ENCODE measurements at places on chromosomes 7 and 10.

DNA sequence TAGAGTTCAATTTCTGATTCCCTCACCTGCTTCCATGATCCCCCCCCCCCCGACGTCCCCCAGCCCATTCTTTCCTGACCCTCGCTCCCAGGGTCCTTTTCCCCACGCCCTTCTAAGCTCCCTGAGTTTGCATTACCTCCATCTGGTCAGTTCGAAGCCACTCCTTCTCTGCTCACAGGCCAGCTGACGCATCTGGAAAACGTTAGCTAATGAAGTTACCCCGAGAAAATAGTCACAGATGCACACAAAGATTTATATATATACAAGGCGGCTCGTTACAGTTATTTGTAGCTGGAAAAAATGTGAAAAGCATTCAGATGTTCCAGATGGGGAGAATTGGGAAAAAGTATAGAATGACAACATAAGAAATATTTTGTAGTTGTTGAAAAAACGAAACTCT, 630.0 kb upstream of the FOXK1 start:
- no peak for DNase-seq

- DNase-seq: no peak
Observed at GRCh38 chr10:128083191-128083895, 42.9 kb downstream of the MKI67 start.

GRCh38 chr7:86262781-86263180, 380.9 kb upstream of the GRM3 start:
- no peak for DNase-seq

GRCh38 chr10:76209135-76209534, 777.7 kb downstream of the LRMDA start:
- DNase-seq: no peak

DNA sequence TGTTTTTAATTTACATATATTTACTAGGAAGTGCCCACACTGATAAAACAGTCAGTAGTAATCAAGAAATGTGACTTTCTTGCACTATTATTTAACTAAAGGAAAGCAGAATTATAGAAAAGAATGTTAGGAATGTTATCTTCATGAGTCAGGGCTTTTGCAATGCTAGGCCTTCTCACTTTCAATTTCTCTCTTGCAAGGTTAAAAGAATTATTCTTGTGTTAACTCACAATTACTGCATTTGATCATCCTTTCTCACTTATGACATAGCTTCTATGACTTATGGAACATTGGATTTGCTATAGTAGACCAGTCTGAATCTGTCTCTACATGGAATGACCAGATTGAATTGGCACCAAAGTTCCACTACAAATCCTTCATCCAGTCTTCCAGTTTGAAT, 192.4 kb downstream of the SDK1 start:
- peak; percentile 44 for DNase-seq

- DNase-seq: no peak
Observed at GRCh38 chr10:60942788-60943315, 1.1 kb downstream of the RHOBTB1 start.

GRCh38 chr10:55160655-55161283, 359.7 kb upstream of the PCDH15 start:
- DNase-seq: no peak

GRCh38 chr7:151083071-151083823, at the start of gene TMUB1:
TMUB1 (minus strand) TSS chr7:151083493; CDS start chr7:151082563, 930 bp downstream.
- peak; percentile 52 for DNase-seq

- DNase-seq: no peak
Observed at GRCh38 chr10:59971915-59972314, 65.6 kb upstream of the CCDC6 start.

- DNase-seq: no peak
Observed at GRCh38 chr7:92815412-92815811, 21.0 kb downstream of the CDK6 start.

GRCh38 chr10:4543938-4544533, 282.0 kb upstream of the AKR1E2 start:
- DNase-seq: no peak

GRCh38 chr7:35380739-35381224, 126.9 kb upstream of the TBX20 start:
- DNase-seq: no peak

- no peak for DNase-seq
Observed at GRCh38 chr10:43816351-43817321, 168.0 kb upstream of the ZNF32 start.

DNA sequence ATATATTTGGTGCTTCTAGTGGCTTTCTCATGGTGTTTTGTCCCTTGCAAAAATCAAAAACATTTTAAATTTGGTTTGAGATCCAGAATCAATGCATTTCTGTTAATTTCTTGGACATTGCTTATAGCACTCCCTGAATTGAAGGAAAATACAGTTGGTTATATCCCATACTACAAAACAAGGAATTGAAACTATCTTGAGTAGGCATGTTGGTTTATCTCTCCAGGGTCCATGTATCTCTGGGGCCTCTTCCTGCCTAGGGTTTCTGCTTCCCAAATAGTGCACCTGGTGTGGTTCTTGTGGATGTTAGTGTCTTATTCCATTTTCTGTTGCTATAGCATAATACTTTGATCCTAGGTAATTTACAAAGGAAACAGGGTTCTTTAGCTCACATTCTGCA, 212.4 kb downstream of the CAMK1D start:
- no peak for DNase-seq

DNA sequence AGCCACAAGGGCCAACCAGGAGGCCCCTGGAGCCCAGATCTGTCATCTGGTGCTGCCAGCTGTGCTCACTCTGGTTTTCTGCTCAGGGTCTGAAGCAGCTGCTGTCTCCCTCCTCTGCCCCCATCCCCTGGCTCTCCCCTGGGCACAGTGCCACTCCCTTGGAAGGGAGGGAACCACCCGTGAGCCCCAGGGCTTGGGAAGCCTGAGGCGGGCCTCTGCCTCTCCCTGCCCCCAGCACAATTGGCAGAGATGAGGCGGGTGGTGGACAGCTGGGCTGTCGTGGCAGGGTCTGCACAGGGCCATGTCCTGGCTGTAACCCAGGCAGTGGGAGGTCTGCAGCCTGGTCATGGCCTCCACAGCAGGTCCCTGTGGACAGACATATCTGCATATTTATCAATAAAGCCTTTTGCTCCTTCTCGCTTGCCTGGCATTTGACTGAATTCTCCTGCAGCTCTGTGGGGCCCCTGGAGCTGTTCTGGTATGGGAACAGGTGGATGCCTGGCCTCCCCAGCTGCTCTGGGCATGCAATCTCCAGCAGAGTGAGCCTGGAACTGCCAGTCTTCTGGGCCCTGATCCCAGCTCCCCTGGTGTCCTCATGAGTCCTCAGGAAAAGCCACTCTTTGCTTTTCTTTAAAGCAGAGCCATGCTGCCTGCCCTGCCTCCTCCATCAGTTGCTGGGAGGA, 1.6 kb upstream of the ANKRD2 start:
- no peak for DNase-seq

- DNase-seq: no peak
Observed at GRCh38 chr10:13758312-13758711, 171.5 kb downstream of the PRPF18 start.

DNA sequence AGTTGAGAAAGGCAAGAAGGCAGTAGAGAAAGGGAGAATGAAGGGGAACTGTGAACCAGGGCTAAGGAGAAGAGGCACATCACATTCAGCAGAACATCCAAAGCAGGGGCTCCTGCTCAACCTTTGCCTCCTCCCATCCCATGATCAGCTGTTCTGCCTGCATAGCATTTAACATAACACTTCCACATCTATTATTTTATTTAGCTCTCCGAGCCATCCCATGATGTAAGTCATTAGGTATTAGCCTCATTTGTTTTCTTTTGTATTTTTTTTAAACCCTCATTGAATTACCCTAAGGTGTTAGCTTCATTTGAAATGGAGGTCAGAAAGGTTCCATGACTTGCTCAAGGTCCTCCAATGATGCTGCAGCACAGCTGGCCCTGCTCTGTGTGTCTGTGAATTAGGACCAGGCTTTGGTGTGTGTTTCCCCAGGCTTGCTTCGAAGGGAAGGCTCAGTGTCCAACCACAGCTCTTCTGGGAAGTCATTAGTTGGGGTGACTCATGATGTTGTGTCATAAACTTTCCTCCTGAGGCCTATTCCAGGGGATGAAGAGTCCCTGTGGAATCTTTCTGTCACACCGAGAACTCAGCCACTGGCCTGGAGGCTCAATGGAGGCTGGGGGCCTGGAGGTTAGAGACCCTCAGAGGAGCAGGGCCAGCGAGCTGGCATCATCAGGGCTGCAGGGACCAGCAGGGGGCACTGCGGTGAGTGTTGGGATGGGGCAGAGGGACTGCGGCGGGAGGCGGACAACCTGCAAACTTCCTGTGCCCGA, 16.5 kb downstream of the NPFFR1 start:
- DNase-seq: peak; percentile 80

DNA sequence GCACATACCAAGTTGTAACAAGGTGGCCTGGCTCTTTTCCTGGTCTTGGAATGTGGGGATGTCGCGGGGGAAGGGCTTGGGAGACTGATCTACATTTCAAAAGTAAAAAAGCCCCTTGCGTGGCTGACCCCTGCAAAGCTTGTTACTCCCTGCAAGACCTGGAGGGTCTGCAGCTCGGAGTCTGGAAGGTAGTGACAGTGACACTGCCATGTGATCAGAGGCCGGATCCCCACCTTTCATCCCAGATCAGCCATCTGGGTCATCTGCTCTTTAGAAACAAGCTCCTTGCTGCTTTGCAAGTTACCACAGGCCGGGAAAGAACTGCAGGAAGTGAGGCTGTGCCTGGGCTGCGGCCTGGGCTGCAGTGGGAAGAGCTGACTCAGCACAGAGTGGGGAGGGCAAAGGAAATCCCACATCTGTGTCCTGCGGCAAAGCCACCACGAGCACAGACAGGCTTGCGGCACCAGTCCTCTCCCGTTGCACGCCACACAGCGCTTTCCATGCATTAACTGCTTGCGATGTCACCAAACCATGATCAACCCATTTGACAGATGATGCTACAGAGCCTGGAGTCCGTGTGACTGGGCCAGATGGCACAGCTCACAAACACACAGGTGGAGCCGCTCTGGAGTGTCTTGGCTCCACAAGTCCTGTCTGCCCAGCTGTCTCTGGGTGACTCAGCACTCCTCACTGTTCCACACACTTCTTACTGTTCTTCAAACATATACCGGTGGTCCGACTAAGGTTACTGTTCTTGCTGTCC, 97.7 kb downstream of the SH3PXD2A start:
- no peak for DNase-seq

GRCh38 chr10:74839708-74840107, 13.3 kb downstream of the KAT6B start:
- DNase-seq: no peak

GRCh38 chr7:2201128-2201527, 31.6 kb downstream of the MAD1L1 start:
- DNase-seq: no peak

DNA sequence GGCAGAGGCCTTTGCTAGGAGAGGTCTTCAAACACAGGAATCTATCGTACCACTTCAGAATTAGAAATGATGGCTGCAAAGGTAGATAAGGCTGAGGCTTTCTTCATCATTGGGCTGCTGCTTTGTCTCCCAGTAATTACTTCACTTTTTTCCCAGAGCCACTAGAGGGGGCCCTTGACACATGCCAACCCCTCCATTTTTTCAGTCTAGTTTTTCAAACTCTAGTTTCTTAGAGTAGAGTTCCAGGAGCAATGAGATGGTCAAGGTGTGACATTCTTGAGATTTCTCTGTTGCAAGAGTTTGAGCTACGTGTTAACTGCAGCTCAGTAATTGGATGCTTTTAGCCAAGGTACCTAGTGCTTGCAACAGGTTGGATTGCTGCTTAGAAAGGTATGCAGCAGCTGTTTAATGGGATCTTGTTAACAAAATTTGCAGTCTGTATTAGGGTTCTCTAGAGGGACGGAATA, 33.8 kb upstream of the RBM20 start:
- DNase-seq: no peak

GRCh38 chr7:8931906-8932646, 498.7 kb downstream of the NXPH1 start:
- DNase-seq: no peak

DNA sequence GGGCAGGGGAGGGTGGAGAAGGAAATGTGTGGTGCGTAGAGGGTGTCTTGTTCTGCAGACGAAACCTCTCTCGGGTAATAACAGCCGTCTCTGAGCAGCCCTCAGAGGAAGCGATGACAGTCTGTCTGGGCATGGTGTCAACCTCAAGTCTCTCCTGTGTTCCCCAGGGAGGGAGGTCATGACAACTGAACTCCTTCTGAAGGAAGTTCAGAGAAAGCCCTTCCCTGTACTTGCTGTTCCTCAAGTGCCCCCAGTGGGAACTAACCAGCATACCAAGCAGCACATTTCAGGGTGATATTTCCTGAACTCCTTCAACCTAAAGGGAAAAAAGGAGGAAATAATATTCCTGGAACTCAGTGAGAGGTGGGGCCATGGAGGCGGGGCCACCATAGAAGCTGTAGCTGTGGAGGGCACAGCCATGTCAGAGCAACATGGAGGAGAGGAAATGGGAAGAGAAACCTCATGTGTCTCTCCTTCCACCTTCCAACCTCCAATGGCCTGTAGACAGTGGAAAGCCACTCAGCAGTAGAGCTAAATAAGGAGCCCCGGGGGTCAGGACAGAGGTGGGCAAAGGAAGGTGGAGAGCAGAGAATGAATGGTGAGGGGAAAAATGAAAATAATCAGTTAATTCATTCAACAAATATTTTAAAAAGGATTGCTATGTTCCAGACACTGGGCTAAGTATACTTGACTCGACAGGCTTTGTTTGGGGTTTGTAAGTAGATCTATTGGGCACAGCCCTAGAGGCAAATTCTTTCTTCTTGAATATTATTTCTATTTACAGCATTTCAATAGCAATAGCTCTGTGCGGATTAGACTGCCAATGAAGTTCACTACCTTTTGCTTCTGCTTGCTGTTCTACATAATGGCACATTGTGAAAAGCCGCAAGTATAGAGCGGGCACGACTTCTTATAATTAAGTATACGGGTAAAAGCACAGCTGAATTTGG, 61.0 kb upstream of the AOAH start:
- DNase-seq: no peak

DNA sequence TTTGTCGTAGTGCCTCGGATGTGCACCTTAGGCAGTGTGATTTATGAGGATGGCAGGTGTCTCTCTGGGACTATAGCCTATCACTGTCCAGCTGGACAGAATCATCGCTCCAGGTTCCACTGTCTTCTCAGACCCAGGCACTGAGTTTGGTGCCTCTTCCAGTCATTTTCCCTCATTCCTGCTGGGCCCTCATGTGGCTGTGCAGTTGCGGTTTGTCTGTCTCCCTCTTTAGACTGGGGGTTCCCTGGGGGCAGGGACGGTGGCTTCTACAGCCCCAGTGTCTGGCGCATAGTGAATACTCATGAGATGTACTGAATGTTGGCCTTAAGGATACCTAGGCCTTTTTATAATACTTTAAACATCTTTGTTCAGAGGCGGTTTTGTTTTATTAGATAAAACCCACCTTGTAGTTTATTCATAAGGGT, 28.9 kb downstream of the CCM2 start:
- DNase-seq: no peak

DNA sequence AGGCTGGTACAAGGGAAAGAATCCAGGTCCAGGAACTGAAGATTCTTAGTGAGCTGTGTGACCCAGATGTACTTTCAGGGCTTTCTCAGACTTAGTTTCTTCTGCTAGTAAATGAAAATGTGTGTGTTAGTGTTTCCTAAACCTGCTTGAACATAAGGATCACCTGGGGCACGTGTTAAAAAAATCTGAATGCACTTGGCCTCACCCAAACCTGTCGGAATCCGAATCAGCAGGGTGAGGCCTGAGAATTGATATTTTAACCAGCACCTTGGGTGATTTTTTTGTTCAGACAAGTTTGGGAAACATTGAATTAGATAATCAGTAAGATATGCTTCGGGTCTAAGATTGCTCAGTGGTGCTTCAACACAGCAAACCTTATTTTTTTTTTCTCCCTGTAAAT, 59.7 kb downstream of the ZNF365 start:
- DNase-seq: no peak

All from SW 1271 (cell line).